ENCODE measurements at places on chromosomes 3 and 15.

DNA sequence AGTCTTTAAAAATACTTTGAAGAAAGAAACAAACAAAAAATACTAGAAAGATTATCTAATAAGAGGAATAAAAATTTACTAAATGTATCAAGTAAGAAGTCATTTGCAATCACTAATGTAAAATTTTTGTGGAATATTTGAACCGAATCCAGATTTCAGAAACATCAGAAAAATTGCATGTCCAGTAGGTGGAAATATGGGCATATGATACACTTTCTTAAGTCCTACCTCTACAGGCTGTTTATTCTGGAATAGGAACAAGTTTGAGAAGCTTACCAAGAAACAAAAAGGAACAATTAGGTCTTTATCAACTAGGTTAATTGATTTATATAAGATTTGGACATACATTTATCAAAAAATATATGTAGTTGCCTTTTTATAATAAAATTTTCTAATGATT, 292.9 kb upstream of the ROBO1 start:
- no peak for DNase-seq

- DNase-seq: peak; percentile 31
These were observed 13.3 kb downstream of the ITGA11 start for GRCh38 chr15:68418611-68419161.

DNA sequence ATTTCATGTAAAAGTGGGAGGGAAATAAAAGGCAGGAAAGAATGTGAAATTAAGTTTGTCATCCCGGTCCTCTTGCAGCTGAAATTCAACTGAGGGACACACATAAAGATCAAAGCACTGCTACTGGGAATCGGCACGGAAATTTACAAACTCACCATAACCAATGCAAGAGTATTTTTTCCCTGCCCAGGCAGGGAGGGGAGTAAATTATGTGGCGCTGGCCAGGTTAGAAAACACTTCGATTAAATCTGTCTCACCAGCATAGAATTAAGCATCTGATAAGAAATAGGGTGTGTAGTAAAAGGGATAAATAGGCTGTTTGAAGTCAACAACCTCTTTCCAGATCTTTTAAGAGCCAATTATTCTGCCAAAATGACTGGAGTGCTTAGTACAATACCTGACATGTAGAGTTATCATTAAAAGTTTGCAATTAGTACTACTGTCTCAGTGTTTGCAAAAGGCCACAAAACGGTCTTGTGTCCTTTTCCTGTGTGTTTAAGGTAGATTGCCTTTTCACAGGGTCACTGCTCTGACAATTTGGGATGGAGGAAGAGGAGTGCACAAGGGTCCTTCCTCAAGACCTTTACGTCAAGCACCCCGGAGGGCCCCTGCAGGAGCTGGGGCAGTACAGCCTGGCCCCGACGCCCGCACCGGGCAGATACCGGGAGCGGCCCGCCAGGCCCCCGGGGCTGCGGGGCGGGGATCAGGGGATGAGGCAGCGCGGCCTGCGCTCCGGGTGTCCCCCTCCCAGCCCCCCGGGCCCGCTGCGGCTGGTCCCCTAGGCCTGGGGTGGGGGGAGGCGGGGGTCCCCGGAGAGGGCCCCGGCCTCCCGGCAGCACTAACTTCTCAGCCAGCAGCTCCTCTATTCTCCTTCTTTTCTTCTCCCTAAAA, 651 bp downstream of the UBA3 start:
- no peak for DNase-seq

DNA sequence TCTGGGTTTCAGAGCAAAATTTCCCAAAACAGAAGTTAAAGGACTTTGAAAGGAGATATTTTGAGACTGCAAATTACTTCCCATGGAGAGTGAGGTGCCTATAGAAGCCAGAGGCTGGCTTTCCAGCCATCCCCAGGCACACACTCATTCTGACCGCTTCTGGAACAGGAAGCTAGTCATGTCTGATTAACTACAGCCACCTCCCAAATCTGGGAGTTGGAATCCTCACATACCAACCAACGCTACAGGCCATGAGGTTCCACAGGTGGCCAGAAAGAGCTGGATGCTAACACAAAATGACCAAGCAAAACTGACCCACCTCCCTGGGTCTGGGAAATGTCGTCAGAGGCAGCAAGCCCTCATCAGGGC, 87.2 kb downstream of the SNRK start:
- no peak for DNase-seq

- peak; percentile 77 for DNase-seq
These were observed 585 bp downstream of the SLCO3A1 start for GRCh38 chr15:91853948-91854638.

DNA sequence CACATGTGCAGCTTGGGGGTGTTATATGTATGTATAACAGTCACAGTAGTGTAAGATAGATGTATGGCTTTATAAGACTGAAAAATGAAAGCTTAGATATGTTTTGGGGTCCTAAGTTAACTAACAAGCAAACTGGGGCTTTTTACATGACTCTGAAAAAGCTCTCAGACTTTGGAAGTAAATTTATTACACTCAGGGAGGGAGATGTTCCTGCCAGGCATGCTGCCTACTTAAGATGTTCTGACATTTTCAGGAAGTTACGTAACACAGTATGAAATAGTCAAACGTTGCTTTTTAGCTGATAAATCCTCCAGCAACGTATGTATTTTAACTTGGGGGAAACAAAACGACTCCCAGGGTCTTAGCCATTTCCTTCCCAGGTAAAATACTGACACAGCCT, 1.7 kb upstream of the IFT57 start:
- DNase-seq: peak; percentile 74
